Body of pancreas (tissue), 4 donors: ENCODE measurements at places on chromosomes 12 and 14. TPM values are rescaled to one million over a fixed set of nuclear protein-coding genes. Genes with fewer than 3 reads are reported as not detected.

DNA sequence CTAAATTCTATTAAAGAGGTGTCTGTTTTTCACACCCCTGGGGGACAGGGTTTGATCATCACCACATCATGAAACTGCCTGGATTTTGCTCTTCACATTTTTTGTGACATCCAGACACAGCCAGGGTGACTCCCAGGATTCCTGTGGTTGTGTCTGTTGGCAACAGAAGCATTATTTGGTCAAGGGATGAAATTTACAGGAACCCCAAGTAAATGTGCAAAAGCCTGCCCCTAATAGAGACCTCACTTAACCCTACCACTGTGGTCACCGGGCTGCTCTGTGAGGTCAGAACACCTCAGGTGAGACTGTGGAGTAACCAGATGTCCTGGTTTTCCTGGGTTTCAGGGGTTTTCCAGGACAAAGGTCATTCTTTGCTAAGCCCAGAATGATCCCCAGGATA, 103.8 kb downstream of the DAD1 start:
- H3K4me1 ChIP-seq: no peaks in the 10 kb centered on the region
- no peaks in the 10 kb centered on the region for H3K27me3 ChIP-seq
- no peak overlapping the region for H3K4me3 ChIP-seq
- no peak overlapping the region for H3K27ac ChIP-seq

The MOAP1 gene
- total RNA-seq: 10.2 TPM

The KRT7 gene
- 196 TPM for total RNA-seq

GRCh38 chr14:68312300-68312699, 480.6 kb downstream of the ZFP36L1 start:
- H3K4me1 ChIP-seq: peaks cover 60% of the 10 kb centered on the region
- no peaks in the 10 kb centered on the region for H3K27me3 ChIP-seq
- peak overlapping the region; percentile 25 for H3K27ac ChIP-seq

GRCh38 chr14:106268013-106268727, 741.8 kb downstream of the TMEM121 start:
- H3K27me3 ChIP-seq: no peaks in the 10 kb centered on the region
- no peak overlapping the region for H3K27ac ChIP-seq
- DNase-seq: no peak
- no peaks in the 10 kb centered on the region for H3K4me1 ChIP-seq
- H3K36me3 ChIP-seq: no peaks in the 10 kb centered on the region
